Ecto neural progenitor cell (in vitro differentiated cells): ENCODE measurements at places on chromosomes 5 and 9.

GRCh38 chr9:34276772-34277171 is 52.3 kb downstream of the KIF24 start:
- DNase-seq, result no peak

GRCh38 chr5:130324953-130325671 is 420.8 kb downstream of the CHSY3 start:
- DNase-seq, result no peak

DNA sequence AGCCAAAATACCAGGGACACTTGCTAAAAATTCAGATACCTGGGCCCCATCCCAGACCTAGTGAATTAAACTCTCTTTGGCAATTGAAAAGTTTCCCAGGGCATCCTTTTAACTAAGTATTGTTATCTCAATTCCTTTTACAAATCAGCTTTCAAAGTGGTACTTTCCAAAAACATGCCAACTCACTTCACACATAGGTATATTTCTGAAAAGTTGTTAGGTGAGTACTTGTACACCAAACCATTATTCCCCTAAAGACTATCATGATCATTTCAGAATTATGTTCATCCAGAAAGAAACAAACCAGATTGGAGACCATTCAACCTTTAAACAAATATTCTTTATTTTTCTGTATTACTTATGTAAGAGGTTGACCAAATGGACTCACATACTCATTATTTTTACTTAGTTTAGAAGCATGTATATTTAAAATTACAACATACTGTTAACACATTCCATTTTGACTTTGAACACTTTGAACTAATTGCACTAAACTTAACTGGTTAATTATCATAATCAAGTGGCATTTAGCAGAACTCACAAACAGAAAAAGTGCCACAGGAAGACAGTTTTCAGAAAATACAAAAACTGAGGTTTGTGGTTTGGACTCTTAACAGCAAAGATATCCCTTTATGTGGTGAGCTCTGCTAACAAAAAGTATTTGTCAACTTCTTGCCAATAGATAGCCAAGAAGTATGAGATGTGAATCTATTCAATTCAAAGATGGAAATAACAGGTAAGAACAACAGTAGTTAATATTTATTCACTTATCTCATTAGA is 40.7 kb downstream of the KIAA0825 start:
- DNase-seq, result no peak

DNA sequence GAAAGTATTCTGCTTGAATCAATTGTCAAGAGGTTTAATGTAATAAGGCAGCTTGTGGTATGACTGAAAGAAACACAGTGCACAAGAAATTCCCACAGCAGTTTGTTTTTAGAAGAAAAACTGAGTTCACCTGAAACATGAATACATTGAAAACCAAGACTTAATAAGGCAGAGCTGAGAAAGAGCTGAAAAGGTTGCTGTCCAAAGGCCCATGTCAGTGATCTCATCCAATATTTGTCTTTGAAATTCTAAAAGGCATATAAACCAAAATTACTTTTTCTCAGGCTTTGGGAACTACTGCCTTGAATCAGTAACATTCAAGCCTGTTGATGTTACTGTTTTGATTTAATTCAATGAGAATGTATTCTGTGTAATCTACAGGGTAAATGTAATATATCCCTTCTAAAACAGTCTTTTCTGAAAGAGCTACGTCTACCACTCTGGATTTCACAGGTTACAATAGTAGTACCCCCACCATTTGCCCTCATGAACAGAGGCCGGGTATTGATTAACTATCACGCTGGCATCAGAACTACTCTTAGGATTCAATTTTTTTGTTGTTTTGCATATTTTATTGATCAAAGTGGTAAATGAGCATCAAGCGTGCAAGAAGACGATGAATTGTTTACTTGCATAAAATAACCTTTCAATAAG is 57.8 kb downstream of the PPIC start:
- DNase-seq, result no peak
